ENCODE measurements at places on chromosomes 6 and 20. TPM values are rescaled to one million over a fixed set of nuclear protein-coding genes. Genes with fewer than 3 reads are reported as not detected.

TRIM31 gene
- total RNA-seq = not detected

GRCh38 chr6:6851059-6851948 lies 256.5 kb upstream of the RREB1 start:
- no peak for DNase-seq
- H3K4me1 ChIP-seq = peaks cover 16% of the 10 kb centered on the region
- no peak overlapping the region for H3K4me3 ChIP-seq

- DNase-seq = no peak
- no peak overlapping the region for H3K4me3 ChIP-seq
- no peaks in the 10 kb centered on the region for H3K36me3 ChIP-seq
- no peaks in the 10 kb centered on the region for H3K27me3 ChIP-seq
Measured at GRCh38 chr6:48567016-48567415, 456.0 kb upstream of the PTCHD4 start.

GRCh38 chr20:24640686-24641085 lies 171.3 kb downstream of the SYNDIG1 start:
- H3K27me3 ChIP-seq = no peaks in the 10 kb centered on the region
- no peaks in the 10 kb centered on the region for H3K4me1 ChIP-seq
- no peak overlapping the region for H3K4me3 ChIP-seq
- no peaks in the 10 kb centered on the region for H3K36me3 ChIP-seq

GRCh38 chr6:67221226-67221625 lies 1413.9 kb upstream of the ADGRB3 start:
- H3K4me1 ChIP-seq = no peaks in the 10 kb centered on the region
- H3K36me3 ChIP-seq = no peaks in the 10 kb centered on the region
- no peak overlapping the region for H3K4me3 ChIP-seq
- no peak for DNase-seq
- no peak overlapping the region for H3K27ac ChIP-seq
- no peaks in the 10 kb centered on the region for H3K27me3 ChIP-seq

Data from activated naive CD8-positive, alpha-beta T cell treated with anti-CD3 and anti-CD28 coated beads for 36 hours (primary cell).